ENCODE measurements at places on chromosomes 2 and 18.

- DNase-seq = no peak
Observed at GRCh38 chr2:6290217-6291015, 575.3 kb downstream of the CMPK2 start.

DNA sequence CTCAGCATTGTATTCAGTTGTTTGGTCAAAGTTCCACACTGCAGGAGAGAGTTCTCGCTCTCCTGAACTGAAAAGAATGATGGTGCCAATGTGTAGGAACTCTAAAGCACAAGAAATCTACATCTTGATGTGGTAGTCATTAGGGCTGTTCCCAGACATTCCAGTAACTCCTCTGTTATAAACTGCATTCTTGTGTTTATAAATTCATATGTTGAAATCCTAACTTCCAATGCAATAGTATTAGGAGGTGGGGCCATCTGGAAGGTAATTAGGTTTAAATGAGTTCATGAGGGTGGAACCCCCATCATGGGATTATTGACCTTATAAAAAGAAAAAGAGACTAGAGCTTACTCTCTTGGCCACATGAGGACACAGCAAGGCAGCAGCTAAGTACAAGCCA lies 239.6 kb downstream of the CDH20 start:
- no peak for DNase-seq

DNA sequence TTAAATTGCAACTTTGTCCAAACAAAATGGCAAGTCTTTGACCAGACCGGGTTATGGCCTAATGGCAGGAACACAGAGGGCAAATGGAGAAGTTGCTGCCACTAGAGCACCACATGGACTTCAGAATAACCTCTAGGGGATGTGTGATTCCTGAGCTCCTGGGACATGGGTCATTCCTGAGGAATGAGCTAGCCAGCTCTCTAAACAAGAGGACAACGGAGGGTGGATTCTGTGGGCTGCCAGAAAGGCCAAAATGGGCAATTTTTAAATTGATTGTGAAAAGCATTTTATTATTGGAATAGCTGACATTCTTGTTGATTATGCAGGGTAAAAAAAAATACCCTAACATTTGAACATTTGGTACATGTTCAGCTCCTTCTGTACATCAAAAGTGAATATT lies 109.8 kb upstream of the FZD5 start:
- DNase-seq = peak; percentile 23

- DNase-seq = no peak
Observed at GRCh38 chr2:222261504-222261903, 37.3 kb downstream of the PAX3 start.

DNA sequence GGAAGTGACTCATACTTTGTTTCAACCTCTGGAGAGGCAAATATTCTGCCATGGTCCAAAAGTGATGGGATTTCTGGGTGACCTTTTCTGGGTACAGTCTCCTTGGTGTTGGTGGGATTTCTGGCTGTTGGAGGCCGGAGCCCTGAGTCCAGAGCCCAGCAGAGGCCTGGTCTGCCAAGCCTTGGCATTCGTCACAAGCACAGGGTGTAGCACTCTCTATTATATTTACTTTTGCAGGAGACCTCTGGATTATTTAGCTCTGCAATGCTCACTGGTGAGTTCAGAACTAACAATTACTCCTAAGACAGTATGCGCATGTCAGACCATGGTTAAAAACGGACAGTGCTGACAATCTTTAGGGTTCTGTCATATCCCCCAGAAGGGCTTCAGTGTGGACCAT lies 201.6 kb upstream of the TWIST2 start:
- DNase-seq = no peak

DNA sequence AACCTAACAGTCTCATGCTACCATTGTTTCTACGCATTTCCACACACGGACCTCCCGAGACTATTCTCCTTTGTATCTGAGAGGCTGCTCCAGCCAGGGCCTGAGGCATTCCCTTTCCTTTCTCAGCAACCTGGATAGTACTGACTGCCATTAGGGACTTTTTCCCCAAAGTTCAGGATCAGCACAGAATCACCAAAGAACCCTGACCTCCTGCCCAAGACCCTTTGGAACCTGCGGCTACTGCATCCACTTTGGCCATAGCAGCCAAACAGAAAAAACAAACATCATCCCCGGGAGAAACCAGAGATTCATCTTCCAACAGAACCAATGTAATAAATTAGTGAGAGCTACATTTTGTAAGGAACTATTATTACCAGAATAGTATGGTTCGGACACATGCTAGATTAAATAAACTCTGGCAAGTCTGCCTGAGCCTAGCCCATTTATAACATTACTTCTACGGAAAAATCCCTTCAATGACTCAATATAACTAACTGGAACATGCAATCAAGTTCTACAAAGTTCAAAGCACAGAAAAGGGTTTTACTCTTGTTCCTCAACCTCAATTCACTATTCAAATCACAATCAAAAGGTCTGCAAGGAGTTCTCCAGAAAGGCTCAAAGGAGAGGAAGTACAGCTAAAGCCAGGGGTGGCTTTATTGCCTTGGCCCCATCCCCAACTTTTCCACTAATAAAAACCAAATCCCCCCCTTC lies 51.8 kb downstream of the LPIN2 start:
- DNase-seq = no peak

DNA sequence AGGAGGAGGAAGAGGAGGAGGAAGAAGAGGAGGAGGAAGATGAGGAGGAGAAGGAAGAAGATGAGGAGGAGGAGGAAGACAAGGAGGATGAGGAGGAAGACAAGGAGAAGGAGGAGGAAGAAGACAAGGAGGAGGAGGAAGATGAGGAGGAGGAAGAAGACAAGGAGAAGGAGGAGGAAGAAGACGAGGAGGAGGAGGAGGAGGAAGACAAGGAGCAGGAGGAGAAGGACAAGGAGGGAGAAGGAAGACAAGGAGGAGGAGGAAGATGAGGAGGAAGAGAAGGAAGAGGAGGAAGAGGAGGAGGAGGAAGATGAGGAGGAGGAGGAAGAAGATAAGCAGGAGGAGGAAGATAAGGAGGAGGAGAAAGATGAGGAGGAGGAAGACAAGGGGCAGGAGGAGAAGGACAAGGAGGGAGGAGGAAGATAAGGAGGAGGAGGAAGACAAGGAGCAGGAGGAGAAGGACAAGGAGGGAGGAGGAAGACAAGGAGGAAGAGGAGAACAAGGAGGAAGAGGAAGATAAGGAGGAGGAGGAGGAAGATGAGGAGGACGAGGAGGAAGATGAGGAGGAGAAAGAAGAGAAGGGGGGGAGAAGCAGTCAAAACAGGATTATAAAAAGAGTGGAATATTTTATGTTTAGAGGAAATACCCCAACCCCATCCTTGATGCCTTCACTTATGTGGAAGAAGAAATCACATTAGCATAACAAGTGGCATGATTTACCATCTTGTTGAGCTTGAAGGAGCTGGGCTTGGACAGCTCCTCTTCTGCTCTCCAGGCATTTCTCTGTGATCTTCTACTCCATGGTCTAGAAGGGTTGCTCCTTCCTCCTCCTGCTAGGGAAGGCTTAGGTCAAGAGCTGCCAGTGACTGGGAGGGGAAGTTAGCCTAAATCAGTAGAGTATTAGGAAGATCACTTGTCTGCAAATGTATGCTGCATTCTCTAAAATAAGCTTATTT lies 45.3 kb upstream of the KCTD1 start:
- no peak for DNase-seq

- no peak for DNase-seq
Observed at GRCh38 chr2:85994897-85995647, 106.3 kb upstream of the ST3GAL5 start.

DNA sequence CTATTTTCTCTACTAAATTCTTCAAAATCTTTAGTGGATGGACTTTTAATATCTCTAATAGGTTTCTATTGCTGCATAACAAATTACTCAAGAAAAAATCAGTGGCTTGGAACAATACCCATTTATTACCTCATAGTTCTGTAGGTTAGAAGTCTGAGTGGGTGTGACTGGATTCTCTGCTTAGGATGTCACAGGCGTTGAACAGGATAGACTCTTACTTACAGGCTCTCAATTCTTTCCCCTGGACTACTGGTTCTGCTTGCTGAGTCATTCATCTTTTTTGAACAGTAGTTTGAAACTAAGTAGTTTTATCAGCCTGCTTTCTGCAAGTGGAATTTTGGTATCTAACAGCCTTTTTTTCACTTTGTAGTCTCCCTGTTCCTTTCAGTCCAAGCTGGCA lies 265.4 kb downstream of the ZNF385B start:
- DNase-seq = no peak

DNA sequence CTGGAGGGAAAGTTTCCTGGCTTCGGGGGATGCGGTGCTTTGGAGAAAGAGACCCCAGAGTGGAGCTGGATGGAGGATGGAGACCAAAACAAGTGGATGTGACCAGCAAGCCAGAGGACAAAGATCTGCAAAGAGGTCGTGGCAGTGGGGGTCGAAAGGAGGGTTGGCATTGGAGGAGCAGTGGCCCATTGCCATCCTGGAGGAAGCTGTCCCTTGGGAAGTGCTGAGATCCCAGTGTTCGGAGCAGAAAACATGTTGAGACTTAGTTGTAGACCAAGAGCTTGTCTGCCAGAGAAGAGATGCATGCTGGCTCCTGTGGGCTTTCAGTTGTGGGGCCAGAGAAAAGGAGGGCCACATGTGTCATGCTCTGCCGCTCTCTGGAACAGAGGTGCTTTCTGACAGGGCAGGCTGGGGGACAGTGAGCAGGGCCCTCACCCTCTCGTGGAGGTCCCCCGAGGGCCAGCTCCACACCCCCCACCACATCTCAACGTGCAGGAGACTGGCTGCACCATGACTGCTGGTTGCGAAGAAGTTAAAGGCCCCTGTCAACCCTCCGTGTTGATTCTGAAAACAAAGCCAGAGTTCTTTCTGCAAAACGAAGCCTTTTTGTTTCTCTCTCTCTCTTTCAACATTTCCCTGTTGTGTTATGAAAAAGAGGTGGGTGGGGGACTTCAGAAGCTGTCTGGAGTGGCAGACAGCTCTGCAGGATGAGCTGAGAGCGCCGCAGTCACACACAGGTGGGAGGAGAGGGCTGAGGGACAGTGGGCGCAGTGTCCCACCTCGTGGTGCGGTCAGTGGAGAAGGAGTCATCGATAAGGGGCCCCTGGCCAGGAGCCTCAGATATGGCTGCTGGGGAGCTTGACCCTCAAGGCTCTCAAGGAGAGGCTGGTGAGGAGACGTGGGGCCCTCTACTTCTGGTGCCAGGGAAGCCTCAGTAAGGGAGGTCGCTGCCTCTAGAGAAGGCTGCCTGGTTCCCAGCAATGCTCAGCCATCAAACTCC lies 77.6 kb upstream of the BCL2L11 start:
- no peak for DNase-seq

GRCh38 chr2:145140658-145141057 lies 620.7 kb upstream of the ZEB2 start:
- DNase-seq = no peak

- DNase-seq = peak; percentile 12
Observed at GRCh38 chr2:158539176-158540005, 82.6 kb downstream of the PKP4 start.

DNA sequence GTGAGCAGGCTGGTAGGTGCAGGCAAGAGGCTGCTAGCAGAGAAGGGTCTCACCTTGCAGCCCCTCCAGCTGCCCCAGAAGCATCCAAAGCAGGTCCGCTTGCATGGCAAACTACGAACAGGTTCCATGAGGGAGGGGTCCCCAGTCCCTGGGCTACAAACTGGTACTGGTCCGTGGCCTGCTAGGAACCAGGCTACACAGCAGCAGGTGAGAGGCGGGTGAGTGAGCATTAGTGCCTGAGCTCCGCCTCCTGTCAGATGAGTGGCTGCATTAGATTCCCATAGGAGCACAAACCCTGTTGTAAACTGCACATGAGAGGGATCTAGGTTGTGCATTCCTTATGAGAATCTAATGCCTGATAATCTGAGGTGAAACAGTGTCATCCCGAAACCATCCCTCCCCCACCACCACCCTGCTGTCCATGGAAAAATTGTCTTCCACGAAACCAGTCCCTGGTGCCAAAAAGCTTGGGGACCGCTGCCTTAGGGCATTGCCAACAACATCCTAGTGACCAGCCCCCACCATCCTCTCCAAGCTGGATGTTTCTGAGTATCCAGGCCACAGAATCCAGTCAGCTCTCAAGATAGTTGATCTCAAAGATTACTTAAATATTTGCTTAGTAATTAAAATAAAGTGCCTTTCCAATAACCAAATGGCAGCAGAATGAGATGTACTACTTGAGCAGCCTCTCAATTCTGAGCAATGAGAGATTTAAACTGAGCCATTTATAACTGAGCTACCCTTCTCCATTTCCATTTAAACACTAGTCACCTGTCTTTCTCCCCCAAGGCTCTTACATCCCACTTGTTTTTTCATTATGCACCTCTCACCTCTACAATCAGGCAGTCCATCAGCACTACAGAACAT lies 32.4 kb downstream of the LRP2 start:
- DNase-seq = no peak

DNA sequence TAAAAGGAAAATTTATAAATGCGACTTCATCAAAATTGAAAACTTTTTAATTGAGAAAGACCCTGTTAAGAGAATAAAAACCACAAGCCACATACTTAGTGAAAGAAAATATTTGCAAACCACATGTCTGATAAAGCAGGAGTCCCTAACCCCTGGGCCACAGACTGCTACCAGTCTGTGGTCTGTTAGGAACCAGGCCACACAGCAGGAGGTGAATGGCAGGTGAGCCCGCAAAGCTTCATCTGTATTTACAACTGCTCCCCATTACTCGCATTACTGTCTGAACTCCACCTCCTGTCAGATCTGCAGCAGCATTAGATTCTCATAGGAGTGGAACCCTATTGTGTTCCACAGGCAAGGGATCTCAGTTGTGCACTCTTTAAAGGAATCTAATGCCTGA lies 95.5 kb upstream of the CRACDL start:
- no peak for DNase-seq

DNA sequence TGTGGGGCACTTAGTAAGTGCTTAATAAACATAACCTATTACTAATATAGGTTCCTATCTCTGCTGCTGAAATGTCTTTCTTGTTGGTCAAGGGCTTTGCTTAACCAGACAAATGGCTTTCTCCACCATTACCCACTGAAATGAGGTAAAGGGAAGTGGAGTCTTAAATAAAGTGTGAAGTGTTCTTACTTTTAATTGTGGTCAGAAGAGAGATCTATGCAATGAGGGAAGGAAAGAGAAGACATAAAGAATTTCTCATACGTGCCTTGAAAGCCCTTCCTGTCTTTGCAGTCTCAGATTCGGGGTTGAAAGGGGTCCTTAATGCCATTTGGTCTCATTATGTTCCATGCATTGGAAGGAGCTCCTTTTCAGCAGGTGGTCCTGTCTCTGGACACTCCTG lies 6.9 kb upstream of the CXCR4 start:
- DNase-seq = no peak
